ENCODE measurements at places on chromosomes 7 and 10.
A peak's percentile ranks its signal among the peaks of the same experiment; 100 is the strongest.

- no peak for DNase-seq
These were observed 31.4 kb downstream of the CPXM2 start for GRCh38 chr10:123860209-123860608.

DNA sequence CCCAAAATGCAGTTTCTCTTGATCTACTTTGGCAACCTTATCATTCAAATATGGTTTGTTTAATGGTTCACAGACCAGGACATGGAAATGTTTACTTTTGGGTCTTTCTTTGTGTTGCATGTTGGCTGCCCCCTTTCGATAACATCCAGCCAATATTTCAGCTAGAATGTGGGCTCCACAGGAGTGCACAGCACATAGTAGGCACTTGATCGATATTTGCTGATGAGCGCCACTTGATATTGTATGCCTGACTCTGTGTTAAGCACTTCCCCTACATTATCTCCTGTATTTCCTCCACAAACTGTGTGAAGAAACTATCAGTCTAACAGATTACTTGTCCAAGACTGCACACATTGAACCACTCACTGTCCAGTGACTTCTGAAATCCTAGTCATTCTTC lies 60.2 kb downstream of the SMURF1 start:
- DNase-seq = no peak

- DNase-seq = peak; percentile 76
These were observed 99.5 kb downstream of the CAMK1D start for GRCh38 chr10:12448729-12449391.

GRCh38 chr7:510782-511281 lies 8.8 kb downstream of the PDGFA start:
- no peak for DNase-seq

DNA sequence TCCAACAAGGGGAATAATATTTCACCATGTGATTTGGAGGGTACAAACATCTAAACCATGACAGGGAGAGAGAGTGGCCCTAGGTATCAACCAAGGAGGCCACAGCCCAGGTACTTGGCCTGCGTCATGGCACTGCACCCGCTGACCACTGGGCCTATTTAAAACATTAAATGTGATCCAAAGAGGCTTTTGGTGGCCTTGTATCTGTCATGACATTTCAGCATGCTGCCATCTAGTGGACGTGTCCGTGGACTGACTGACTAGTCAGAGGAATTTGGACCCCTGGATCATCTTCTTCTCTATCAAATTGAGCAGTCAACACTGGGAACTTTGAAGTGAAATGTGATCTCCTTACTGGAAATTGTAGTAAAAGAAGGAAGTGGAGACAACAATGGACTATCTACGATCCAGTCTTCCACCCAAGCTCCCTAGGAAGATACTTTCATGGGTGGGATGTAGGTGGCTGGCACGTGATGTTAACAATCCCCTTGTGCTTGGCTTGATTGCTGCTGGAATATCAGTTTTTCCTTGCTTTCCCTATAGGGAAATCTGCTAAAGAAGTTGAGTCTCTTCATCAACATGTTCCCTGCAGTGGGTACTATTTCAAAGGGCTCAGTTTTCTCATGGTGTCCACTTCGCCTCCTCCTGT lies 24.6 kb upstream of the ITGA8 start:
- DNase-seq = peak; percentile 76

- no peak for DNase-seq
These were observed 100.4 kb upstream of the ACBD5 start for GRCh38 chr10:27341001-27341400.

GRCh38 chr10:81280497-81281479 lies 594.2 kb upstream of the NRG3 start:
- DNase-seq = no peak

GRCh38 chr7:78226059-78226719 lies 427.6 kb downstream of the PHTF2 start:
- DNase-seq = peak; percentile 40

GRCh38 chr10:23368816-23369640 lies 24.4 kb upstream of the C10orf67 start:
- DNase-seq = no peak

DNA sequence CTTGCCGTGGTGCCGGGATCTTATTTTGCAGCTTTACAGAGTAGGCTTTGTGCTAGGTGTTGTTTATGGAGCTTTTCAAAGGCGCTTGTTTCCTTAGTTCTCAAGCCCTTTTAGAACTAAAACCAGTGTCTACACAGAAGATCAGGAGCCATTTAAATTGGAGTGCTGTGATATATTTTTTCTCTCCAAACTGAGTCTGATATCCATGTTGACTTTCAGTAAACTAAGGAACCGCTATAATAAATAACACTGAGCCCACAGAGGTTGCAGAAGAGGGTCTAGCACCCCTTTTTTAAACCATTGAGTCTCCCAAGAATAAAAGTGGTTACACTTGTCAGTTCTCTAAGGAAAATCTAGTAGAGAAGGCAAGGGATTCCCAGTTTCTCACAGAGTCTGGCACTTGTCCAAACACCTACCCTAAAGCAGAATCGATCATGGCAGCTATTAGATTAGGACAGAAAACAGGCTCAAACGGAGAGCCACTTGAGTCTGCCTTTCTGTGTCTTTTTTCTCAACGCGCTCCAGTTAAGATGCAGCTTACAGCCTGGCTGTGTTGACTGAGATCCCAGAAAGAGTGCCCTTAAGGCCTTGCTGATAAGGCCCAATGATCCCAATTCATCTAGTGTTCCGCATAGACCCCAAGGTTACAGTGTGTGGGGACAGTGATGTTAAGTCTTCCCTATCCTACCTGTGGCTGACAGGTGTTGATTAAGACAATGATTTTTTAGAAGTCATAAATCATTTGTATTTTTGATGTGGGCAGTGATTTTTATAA lies 804 bp downstream of the TMEM106B start:
- DNase-seq = peak; percentile 33
